ENCODE measurements at places on chromosomes 16 and 17.

DNA sequence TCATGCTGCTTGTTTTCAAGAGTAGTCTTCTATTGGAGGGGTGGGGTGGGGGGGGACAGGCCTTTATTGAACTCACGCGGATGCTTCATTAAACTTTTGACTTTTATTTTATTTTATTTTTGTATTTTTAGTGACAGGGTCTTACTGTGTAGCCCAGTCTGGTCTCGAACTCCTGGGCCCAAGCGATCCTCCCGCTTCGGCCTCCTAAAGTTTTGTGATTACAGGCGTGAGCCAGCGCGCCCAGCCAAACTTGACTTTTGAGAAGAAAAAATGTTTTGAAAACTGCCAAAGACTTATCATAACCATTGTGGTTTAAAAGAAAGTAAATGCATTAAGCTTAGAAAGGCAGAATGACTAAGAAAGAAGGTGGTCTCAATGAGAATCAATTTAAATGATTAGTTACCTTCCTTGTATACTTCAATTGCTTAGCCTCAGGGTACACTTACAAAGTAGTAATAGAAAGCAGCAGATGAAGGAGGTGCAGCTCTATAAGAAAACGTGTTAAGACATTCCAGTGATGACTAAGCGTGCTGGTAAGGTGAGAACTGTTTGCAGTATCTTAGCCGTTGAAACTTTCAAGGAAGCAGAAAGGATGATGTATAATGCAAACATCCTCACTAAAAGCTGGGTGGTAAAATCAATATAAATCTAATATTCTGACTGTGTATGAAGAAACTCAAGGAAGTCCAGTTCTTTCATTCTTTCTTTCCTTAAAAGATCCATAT is 1.2 kb downstream of the AP2B1 start:
- peak; percentile 73 for DNase-seq

DNA sequence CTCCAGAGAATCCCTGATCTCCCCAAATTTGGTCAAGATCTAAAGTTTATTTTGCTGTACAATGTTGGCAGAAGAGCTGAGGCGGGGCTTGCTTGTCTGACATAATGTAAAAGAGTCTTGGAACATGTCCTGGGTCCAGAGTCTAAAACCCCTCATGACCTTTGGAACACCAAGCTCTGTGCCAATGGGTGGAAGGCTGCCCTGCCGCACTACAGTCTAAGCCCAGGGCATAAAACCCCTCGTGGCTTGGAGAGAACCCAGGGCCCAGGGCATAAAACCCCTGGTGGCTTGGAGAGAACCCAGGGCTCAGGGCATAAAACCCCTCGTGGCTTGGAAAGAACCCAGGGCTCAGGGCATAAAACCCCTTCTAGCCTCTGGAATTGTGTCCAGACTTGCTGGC is 36.7 kb downstream of the CCDC57 start:
- DNase-seq = no peak

- DNase-seq = peak; percentile 41
Observed at GRCh38 chr16:48542020-48542473, 67.9 kb downstream of the N4BP1 start.

GRCh38 chr16:72789465-72789864 is 258.5 kb downstream of the ZFHX3 start:
- DNase-seq = no peak

GRCh38 chr16:85286066-85286831 is 174.0 kb upstream of the CIBAR2 start:
- DNase-seq = no peak

DNA sequence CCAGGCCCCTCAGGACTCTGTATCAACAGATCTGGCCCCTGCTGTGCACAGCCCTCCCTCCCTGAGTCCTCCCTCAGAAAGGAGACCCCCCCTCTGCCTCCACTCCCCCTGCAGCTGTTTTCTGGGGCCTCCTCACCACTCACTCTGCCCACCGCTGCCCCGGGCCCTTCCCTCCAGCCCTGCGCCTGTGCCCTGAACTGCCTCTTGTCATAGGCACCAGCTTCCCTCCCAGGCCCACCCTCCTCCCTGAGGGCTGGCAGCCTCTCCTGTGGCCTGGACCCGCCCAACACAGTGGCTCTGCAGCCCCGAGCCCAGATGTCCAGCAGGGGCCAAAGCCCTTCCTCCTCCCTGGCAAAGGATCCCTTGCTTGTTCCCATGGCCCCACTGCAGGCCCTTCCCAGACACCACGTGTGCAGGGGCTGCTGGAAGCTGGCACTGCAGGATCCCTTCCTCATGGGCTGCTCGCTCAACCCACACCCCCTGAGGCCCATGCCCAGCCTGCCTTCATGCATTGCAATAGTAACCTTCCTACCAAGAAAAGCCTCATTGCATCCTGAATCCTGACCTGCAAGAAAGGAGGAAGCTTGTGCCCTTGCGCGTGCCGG is 25.8 kb downstream of the GNPTG start:
- DNase-seq = no peak

DNA sequence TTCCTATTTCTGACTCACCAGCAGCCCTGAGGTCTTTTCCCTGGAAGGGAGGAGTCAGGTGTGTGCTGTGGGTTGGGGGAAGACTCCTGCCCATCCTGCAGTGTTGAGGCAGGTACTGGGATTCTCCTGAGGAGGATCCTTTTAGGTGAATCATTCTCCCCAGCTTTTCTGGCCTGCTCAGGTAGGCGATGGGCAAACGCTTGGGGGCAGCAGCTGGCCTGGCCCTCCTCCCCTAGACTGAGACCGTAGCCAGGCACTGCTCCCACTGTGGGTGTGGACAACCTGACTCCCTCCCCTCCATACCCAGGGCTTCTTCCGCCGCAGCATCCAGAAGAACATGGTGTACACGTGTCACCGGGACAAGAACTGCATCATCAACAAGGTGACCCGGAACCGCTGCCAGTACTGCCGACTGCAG is 15.1 kb downstream of the GJD3 start:
- peak; percentile 4 for DNase-seq

GRCh38 chr16:6009151-6009550 is 911.6 kb upstream of the EEF2KMT start:
- DNase-seq = no peak

GRCh38 chr17:40058186-40058784 is 4.1 kb upstream of the MED24 start:
- no peak for DNase-seq

- DNase-seq = no peak
Observed at GRCh38 chr17:57356719-57357391, 100.5 kb downstream of the MSI2 start.

DNA sequence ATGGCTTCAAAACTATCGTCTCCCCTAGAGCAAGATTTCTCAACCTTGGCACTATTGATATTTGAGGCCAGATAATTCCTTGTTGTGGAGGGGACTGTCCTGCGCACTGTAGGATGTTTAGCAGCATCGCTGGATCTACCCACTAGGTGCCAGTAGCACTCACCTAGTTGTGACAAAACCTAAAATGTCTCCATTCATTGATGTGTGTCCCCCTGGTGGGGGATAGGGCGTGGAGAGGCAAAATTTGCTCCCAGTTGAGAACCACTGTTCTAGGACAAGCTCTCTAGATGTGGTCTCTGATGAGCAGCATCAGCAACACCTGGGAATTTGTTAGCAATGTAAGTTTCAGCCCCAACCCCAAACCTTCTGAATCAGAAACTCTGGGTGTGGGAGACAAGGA is 259.0 kb downstream of the XYLT1 start:
- no peak for DNase-seq

GRCh38 chr16:85321509-85322271 is 209.4 kb upstream of the CIBAR2 start:
- DNase-seq = no peak

DNA sequence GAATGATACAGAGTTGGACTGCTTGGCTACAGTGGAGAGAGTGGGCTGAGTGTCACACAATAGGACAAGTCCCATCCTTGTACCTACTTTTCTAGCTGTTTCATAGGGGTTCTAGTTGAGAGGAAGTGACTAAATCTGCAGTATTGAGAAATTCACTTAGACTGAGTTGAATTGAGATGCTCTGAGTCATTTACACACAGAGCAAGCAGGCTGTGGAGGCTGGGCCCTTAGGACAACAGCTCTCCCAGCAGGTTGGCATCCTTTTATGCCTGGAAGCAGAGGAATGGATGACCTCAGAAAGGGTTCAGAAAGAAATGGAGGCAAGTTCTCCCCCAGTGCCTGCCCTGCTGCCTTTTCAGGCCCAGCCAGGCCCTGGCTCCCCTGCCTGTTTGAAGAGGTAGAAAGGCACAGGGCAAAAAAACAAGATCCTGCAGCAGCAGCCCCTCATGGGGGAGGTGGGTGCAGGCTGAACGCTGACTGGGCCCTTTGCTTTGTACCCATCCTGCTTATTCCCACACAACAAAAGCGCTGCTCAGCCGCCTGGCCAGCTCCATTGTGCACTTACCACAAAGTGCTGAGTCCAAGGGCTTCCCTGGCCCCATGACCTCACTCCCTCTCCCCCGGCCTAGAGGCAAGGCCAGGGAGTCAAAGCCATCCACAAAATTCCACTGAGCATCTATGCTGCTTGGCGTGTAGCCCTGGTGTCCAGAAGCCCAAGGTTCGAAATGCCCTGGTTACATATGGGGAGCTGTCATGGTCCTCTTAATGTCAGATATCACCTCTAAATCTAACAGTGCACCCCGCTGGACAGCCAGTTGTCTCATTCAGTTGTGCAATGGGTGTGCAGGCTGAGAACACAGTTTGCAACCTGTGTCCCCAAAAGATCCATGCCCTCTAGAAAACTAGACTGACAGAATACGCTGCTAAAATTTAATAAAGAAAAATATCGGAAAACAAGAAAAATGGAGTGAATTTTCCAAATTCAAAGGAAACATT is 5.4 kb upstream of the CRYBA1 start:
- peak; percentile 77 for DNase-seq

- DNase-seq = no peak
Observed at GRCh38 chr17:40486522-40487370, 14.7 kb downstream of the TNS4 start.

DNA sequence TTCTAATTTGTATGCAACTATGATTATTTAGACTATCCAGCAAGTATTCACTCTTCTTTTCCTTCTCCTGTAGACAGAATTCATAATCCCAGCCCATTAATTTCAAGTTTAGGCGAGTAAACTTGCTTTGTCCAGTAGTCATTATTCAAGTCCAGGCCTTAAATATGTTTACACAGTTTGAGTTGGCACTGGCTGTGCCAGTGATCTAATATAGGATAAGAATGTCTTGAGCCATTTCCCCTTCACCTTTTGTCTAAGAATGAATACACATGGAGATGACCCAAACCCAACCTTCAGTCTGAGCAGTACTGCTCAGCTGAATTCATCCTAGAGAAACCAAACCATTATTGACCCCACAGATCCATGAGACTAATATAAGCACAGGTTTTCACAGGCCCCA is 930.4 kb upstream of the CDH8 start:
- no peak for DNase-seq

DNA sequence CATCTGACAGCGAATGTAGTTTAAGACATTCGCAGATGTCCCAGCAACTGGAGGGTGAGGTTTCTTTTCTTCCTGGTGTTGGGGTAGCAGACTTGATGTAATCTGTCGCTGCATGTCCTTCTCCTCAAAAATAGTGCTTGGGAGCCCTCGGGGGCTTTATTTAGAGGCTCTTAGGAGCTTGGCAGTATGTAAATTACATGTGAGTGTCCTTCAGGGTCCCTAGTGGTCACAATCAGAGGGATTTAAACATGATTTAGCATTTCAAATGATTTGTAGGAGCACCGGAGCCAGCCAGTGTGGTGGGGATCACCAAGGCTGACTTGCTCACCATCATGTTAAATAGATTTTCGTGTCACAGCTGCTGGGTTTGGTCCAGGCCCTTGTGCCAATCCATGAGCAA is 8.8 kb upstream of the SALL1 start:
- DNase-seq = no peak

- no peak for DNase-seq
Observed at GRCh38 chr16:57562669-57563486, 20.4 kb downstream of the ADGRG5 start.

DNA sequence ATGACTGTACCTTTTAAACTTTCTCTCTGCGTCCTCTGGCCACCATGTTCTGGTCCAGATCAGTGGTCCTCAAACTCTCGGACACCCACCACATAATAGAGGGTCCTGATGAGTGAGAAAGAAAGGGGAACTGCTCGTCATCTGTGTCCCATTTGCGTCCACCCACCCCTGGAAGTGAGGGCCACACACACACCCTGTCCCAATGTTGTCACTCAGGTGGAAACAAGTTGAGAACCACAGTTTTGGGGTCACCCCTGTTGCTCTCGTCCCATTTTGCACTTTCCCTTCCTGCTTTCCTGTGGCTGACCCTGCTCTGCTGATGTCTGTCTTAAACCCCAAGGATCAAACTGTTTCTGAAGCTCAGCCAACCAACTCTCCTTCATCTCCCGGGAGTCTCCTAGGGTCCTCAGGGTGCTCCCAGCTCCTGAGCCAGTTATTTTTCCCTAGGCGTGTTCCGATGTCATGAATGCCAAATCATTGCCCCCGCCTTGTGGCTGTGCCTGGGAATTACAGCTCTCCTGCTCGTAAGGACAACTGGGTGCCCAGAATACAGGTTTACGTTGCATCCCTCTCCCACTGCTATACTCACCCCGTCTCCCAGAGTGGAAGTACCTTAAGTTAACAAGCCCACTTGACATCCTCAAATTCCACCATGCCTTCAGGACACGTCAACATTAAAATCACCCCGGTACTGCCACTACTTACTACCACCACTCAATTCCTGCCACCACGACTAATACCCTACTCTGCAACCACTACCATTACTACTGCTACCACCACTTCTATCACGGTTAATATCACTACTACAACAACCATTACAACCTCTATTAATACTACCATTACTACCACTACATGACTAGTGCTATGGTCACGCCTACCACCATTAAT is 26.0 kb upstream of the HNF1B start:
- DNase-seq = peak; percentile 83

DNA sequence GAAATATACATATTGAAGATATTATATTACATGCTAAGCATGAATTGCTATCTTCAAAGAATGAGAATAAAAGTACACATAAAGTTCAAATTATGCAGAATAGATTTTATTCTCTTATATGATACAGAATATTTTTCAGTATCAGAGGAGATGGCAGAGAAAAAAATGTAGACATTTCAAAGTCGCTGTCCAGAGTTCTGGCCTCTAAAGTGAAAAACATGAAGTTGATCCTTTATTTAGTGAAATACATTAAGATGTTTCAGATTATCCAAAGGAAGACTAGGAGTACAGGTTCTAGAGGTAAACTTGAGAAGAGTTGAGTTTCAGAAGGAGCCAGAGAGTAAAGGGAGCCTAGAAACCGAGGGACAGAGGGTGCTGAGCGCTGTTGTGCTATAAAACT is 303.6 kb downstream of the UTP18 start:
- no peak for DNase-seq

DNA sequence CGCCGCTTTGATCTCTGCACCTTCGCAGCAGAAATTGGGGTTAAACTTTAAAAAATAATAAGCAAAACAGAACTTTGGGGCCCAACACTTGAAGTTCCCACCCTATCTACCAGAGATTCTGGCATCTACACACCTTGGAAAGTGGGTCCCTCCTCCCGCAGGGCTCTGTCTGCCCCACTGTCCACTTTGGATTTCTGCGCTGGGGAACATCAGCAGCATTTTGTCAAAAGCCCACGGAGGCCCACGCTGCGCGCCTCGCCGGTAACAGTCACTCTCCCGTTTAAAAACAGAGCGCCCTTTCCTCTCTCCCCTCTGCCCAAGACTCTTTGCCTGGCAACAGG is 725 bp upstream of the WNT9B start:
- no peak for DNase-seq

Measured in hepatocyte (in vitro differentiated cells).